ENCODE measurements at places on chromosomes 12 and 14.

- DNase-seq: no peak
Observed at GRCh38 chr14:60233251-60233650, 15.8 kb upstream of the PPM1A start.

GRCh38 chr14:90837355-90837754, 21.1 kb upstream of the TTC7B start:
- DNase-seq: no peak

DNA sequence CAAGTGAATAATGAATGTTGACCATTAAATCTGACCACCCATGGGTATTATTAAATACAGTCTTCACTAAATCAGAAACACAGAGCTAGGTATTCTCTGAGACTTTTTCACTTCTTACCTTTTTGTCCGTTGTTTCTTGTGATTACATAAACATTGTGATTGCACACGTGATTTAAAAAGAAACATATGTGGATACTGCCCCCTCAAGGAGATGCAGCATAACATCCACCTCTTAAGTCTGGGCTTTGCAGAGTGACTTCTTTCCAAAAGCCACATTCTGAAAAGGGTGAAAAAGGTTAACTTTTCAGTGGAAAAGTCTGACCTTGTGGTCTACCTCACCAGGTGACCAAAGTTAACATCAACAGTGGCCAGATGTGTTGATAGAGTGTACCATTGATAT, 185.5 kb upstream of the FAR2 start:
- DNase-seq: no peak

GRCh38 chr14:43540948-43541347, 966.1 kb downstream of the FSCB start:
- no peak for DNase-seq

DNA sequence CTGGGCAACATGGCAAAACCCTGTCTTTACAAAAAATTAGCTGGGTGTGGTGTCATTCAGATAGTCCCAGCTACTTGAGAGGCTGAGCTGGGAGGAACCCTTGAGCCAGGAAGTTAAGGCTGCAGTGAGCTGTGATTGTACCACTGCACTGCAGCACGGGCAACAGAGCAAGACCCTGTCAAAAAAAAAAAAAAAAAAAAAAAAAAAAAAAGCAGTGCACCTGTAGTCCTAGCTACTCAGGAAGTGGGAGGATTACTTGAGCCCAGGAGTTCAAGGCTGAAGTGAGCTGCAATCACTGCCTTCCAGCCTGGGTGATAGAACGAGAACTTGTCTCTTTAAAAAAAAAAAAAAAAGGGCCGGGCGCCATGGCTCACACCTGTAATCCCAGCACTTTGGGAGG, 5.6 kb downstream of the REM2 start:
- DNase-seq: peak; percentile 40

DNA sequence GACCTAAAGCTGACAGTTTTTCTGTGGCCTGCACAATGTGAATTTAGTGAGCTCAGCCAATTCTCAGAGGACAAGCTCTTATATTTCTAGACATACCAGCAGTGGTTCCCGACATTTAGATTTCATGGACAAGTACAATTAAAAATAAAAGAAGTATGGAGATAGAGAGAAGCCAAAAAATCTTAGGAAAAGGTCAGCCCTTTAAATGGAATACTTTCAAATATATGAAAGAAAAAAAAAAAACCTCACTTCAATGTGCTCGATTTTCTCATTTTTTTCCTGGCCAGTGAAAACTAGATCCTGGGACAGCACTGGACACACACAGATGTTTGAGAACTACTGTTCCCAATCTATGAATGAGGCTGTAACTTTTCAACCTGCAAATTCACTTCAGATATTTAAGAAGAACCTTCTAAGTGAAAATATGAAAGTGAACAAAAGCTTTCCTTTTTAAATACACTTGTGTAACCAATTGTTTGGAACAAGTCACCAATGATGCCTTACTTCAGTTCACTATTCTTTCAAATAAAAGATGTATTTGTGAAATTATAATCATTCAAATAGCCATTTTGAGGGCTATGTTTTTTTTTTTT, 109.4 kb downstream of the SLC38A1 start:
- no peak for DNase-seq

GRCh38 chr12:114935658-114936057, 251.7 kb upstream of the TBX3 start:
- DNase-seq: no peak

DNA sequence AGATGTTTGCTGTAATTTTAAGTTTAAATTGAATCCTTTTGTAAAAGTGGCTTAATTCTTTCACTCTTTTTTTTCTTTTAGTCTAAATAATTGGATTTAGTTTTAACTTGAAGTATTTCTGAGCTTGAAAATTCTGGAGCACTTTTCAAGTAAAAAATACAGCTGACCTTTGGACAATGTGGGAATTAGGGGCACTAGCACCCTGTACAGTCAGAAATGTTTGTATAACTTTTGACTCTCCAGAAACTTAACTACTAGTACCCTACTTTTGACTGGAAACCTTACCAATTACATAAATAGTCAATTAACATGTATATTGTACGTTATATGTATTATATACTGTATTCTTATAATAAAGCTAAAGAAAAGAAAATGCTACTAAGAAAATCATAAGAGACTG, 7.8 kb downstream of the KTN1 start:
- no peak for DNase-seq

GRCh38 chr14:101131451-101131916, 228.0 kb upstream of the RTL1 start:
- no peak for DNase-seq

DNA sequence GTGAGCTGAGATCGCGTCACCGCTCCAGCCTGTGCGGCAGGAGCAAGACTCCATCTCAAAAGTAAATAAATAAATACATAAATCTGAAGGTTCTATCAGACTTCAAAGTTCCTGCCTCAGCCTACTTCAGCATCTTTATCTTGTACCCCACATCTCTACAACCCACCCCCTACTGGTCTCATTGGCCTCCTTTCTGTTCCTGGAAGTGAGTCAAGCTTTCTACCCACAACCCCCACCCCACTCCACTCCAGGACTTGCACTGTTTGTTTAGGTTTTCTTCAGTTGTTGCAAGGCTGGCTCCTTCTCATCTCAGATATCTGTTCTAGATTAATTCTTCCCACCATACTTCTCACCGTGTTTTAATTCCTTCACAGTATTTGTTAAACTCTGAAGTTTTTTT, 714 bp upstream of the PSMC6 start:
- peak; percentile 21 for DNase-seq

DNA sequence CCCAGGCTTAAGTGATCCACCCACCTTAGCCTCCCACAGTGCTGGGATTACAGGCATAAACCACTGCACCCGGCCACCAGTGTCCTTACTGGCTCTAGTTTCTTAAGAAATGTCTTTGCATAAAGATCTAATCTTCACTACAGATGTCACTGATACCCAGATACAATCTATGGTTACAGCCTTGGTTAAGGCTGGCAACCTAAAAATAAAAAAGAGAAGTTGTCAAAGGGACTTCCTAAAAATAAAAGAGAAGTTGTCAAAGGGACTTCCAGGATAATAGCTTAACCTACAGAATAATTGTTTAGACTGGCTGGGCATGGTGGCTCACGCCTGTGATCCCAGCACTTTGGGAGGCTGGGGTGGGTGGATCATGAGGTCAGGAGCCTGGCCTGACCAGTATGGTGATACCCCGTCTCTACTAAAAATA, 27.6 kb downstream of the ETFBKMT start:
- DNase-seq: no peak

DNA sequence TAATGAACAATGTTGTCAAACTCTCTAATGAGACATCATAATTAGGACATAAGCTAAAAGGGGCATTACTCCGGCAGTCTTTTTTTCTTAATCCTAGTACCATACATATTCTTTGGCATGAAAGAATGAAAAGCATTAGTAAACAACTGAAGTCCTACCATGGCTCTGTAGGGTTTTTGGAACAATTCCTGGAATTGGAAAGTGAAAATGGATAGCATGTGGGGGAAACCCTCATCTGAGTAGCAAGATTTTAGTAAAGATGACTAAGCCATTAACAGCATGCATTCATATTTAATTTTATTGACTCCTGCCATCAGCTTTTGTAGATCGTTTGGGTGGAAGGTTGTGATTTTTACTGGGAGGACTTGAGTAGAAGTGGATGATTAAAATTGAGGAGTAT, 216.2 kb upstream of the PDZRN4 start:
- no peak for DNase-seq

GRCh38 chr12:96522690-96523089, 33.3 kb downstream of the CFAP54 start:
- no peak for DNase-seq

- peak; percentile 21 for DNase-seq
Observed at GRCh38 chr14:90159146-90159545, 97.2 kb upstream of the PSMC1 start.

GRCh38 chr14:51431741-51432140, 191.7 kb downstream of the TMX1 start:
- no peak for DNase-seq

- no peak for DNase-seq
Observed at GRCh38 chr12:120658286-120659150, 18.1 kb downstream of the CABP1 start.

GRCh38 chr12:28807535-28807934, 341.5 kb upstream of the FAR2 start:
- no peak for DNase-seq
